MCF 10A (cell line): ENCODE measurements at places on chromosomes 3 and 15. TPM values are rescaled to one million over a fixed set of nuclear protein-coding genes. Genes with fewer than 3 reads are reported as not detected.
A peak's percentile ranks its signal among the peaks of the same experiment; 100 is the strongest.

CPN2 gene
- not detected in 2 replicates for total RNA-seq

SNX4 gene
- 20.4 and 26.4 TPM in 2 replicates for total RNA-seq

ACP3 gene
- total RNA-seq: not detected in 2 replicates

CTDSPL2 gene
- total RNA-seq: 36.3 and 38.2 TPM in 2 replicates

CFAP92 gene
- total RNA-seq: 0.10 and 0.16 TPM in 2 replicates

MEGF11 gene
- 0.09 and 0.39 TPM in 2 replicates for total RNA-seq

PLD1 gene
- total RNA-seq: 8.0 and 14.8 TPM in 2 replicates

JAGN1 gene
- 49.7 and 55.4 TPM in 2 replicates for total RNA-seq

DLEC1 gene
- total RNA-seq: 1.3 TPM in 1 of 2 replicates, not detected in the other

GRAMD1C gene
- 0.64 and 0.79 TPM in 2 replicates for total RNA-seq

SLC22A14 gene
- total RNA-seq: 0.44 and 0.64 TPM in 2 replicates

GRK7 gene
- total RNA-seq: not detected in 2 replicates

TNNC1 gene
- total RNA-seq: 0.61 TPM in 2 replicates

- H3K4me1 ChIP-seq: no peaks in the 10 kb centered on the region
- H3K36me3 ChIP-seq: peaks cover 78% of the 10 kb centered on the region
- DNase-seq: no peak
- peak overlapping the region; percentile 11 for H3K27ac ChIP-seq
Measured at GRCh38 chr15:98943601-98944151, 63.9 kb downstream of the PGPEP1L start.

DNA sequence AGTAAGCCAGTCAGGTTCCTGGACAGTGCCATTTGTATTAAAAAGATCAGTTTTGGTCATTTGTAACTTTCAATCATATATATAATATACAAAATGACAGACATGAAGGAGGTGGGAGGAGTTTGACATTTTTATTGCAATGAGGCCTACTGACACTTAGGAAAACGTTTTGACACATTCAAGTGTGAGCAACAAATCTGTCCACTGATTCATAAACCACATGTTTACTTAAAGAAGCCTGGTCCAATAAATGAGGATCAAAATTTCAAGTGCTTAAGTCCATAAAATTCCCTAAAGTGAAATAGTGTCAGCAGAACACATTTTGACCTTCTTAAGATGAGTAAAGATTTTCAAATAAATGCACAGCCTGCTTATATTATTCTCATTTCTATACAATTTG is 137.3 kb downstream of the MECOM start:
- no peak overlapping the region for H3K4me3 ChIP-seq
- H3K27me3 ChIP-seq: no peaks in the 10 kb centered on the region
- no peaks in the 10 kb centered on the region for H3K36me3 ChIP-seq

DNA sequence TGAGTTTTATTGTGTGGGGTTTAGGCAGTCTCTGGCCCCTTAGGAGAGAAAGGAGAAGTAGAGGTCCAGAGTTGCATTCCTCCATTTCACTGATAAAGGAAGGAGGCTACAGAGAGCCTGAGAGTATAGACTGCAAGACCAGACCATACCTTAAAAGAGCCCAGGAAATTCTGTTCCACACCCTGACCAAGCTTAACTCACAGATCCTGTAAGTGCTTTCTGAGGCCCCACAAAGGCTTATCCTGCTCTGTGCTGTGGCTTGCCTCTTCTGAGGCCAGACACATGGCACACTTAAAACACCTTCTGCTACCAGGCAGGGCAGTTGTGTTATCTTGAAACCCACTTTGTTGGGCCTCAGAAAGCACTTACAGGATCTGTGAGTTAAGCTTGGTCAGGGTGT is 39.2 kb upstream of the LEKR1 start:
- no peaks in the 10 kb centered on the region for H3K27me3 ChIP-seq
- H3K36me3 ChIP-seq: no peaks in the 10 kb centered on the region
- H3K27ac ChIP-seq: peak overlapping the region; percentile 55
- no peak overlapping the region for H3K4me3 ChIP-seq

GRCh38 chr3:59995563-59995962 is 945.7 kb upstream of the CFAP20DC start:
- no peak for DNase-seq
- no peak overlapping the region for H3K4me3 ChIP-seq
- H3K27me3 ChIP-seq: no peaks in the 10 kb centered on the region
- no peaks in the 10 kb centered on the region for H3K4me1 ChIP-seq

GRCh38 chr15:49182128-49182527 is 12.1 kb downstream of the GALK2 start:
- H3K36me3 ChIP-seq: peaks cover 17% of the 10 kb centered on the region
- H3K4me1 ChIP-seq: peaks cover 18% of the 10 kb centered on the region
- DNase-seq: no peak
- no peaks in the 10 kb centered on the region for H3K27me3 ChIP-seq

- no peak overlapping the region for H3K4me3 ChIP-seq
- no peak overlapping the region for H3K27ac ChIP-seq
- DNase-seq: no peak
- H3K36me3 ChIP-seq: peaks cover 43% of the 10 kb centered on the region
- H3K4me1 ChIP-seq: peaks cover 6% of the 10 kb centered on the region
- no peaks in the 10 kb centered on the region for H3K27me3 ChIP-seq
Measured at GRCh38 chr3:122405015-122405414, 10.8 kb downstream of the WDR5B start.

- no peak for DNase-seq
- no peaks in the 10 kb centered on the region for H3K27me3 ChIP-seq
- H3K4me1 ChIP-seq: peaks cover 22% of the 10 kb centered on the region
- no peak overlapping the region for H3K27ac ChIP-seq
- H3K4me3 ChIP-seq: no peak overlapping the region
Measured at GRCh38 chr3:126958638-126959085, 24.3 kb upstream of the PLXNA1 start.

GRCh38 chr3:140152851-140153639 is 218.1 kb downstream of the CLSTN2 start:
- H3K27ac ChIP-seq: no peak overlapping the region
- no peak for DNase-seq
- no peak overlapping the region for H3K4me3 ChIP-seq
- no peaks in the 10 kb centered on the region for H3K27me3 ChIP-seq
- H3K4me1 ChIP-seq: no peaks in the 10 kb centered on the region
- no peaks in the 10 kb centered on the region for H3K36me3 ChIP-seq

DNA sequence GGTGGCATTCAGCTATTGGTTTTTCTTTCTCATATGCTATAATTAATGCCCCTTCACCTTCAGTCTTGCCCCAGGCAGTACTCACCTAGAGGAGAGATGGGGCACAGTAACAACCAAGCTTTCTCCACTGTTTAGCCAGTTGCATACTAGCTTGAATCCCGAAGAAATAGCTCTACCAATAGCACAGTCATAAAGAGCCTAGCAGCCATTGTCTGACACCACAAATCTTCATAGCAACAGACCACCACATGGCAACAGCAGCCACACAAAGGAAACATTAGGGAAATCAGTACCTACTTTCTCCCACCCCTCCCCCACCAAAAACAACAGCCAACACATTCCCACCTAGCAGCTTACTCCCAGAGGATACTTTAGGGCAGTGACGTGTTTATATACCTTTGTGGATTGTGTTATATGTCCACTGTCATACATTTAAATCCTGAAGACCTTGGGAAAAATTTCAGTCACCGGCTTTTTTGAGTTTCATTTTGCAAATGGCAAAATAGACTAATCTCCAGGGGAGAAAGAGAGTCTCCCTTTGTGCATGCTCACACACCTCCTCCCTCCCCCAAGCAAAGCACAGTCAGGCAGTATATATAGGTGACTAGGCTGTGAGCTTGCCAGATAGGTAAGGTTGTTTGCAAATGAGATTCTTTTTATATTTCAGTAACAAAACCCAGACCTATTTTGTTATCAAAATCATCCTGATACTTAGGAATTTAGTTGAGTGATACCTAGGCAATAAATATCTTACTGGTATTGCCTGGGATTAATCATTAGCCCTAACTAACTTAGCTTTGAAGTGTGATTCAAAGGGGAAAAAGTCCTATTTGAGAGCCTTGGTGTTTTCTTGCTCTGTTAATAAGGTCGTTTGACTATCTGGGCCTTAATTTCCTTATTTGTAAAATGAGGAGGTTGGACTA is 140.6 kb downstream of the RBPMS2 start:
- H3K27ac ChIP-seq: peak overlapping the region; percentile 3
- H3K4me3 ChIP-seq: no peak overlapping the region
- H3K36me3 ChIP-seq: peaks cover 26% of the 10 kb centered on the region
- no peaks in the 10 kb centered on the region for H3K27me3 ChIP-seq
- no peak for DNase-seq
- H3K4me1 ChIP-seq: peaks cover 14% of the 10 kb centered on the region

GRCh38 chr3:178189854-178190253 is 346.4 kb upstream of the KCNMB2 start:
- H3K4me1 ChIP-seq: peaks cover 6% of the 10 kb centered on the region
- peak overlapping the region; percentile 41 for H3K27ac ChIP-seq

- no peak for DNase-seq
- H3K27me3 ChIP-seq: peaks cover 30% of the 10 kb centered on the region
- H3K4me1 ChIP-seq: no peaks in the 10 kb centered on the region
- H3K27ac ChIP-seq: no peak overlapping the region
- no peaks in the 10 kb centered on the region for H3K36me3 ChIP-seq
Measured at GRCh38 chr3:68809596-68809995, 122.8 kb downstream of the TAFA4 start.

- H3K36me3 ChIP-seq: peaks cover 38% of the 10 kb centered on the region
- no peak overlapping the region for H3K4me3 ChIP-seq
- no peaks in the 10 kb centered on the region for H3K27me3 ChIP-seq
Measured at GRCh38 chr15:64110950-64111678, 15.3 kb downstream of the SNX1 start.

DNA sequence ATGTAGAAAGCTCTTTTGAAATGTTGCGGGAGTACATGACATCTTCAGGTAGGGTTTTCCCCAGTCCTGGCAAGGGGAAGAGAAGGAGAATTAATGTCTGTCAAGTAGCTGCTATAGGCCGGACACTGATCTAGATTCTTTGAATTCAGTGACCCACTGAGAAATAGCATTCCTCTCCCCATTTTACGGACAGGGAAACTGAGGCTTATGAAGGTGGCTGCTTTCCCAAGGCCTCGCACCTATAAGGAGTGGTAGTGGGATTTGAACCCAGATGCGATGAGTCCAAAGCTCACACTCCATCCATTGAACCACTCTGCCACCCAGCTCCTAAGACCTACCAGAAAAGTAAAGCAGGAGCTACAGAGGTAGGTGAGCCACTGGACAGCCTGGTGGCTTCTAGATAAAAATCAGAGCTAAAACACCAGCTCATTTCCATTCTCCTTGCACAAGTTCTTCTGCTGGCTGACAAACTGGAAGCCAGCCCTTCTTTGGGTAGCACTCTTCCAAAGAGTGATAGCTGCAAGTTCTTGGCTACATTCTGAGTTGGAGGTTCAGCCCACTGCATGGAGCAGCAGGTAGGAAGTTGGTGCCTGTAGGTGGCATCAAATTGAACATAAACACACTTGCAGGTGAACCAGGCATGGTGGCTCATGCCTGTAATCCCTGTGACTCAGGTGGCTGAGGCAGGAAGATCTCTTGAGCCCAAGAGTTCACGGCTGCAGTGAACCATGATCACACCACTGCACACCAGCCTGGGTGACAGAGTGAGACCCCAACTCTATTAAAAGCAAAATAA is 22.0 kb downstream of the ZNF710 start:
- no peaks in the 10 kb centered on the region for H3K4me1 ChIP-seq
- peaks cover 4% of the 10 kb centered on the region for H3K36me3 ChIP-seq
- H3K4me3 ChIP-seq: no peak overlapping the region
- H3K27ac ChIP-seq: no peak overlapping the region
- no peak for DNase-seq
- H3K27me3 ChIP-seq: no peaks in the 10 kb centered on the region

DNA sequence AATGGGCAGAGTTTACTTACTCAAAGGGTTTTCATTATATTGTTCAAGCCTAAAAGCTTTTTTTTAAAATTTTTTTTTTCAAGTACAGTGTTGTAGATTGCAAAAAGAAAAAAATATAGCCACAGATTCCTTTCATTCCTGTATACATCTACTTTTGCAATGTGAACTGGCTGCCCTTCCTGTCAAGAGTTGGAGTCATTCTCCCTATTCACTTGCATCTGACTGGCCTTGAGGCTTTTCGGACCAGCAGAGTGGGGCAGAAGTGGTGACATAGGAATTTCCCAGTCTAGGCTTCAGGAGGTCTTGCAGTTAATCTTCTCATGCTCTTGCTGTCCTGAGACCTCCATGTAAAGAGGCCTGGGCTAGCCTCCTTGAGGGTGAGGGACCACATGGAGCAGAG is 218.3 kb upstream of the CFAP20DC start:
- no peaks in the 10 kb centered on the region for H3K27me3 ChIP-seq
- no peak for DNase-seq
- H3K36me3 ChIP-seq: no peaks in the 10 kb centered on the region
- no peak overlapping the region for H3K27ac ChIP-seq
- H3K4me3 ChIP-seq: no peak overlapping the region
- no peaks in the 10 kb centered on the region for H3K4me1 ChIP-seq

- no peak overlapping the region for H3K4me3 ChIP-seq
- no peaks in the 10 kb centered on the region for H3K4me1 ChIP-seq
Measured at GRCh38 chr15:101020451-101020850, 101.3 kb downstream of the LRRK1 start.

- H3K36me3 ChIP-seq: peaks cover 5% of the 10 kb centered on the region
- H3K4me1 ChIP-seq: peaks cover 5% of the 10 kb centered on the region
- H3K27ac ChIP-seq: no peak overlapping the region
- no peak overlapping the region for H3K4me3 ChIP-seq
- no peaks in the 10 kb centered on the region for H3K27me3 ChIP-seq
Measured at GRCh38 chr3:119160815-119161214, 12.6 kb upstream of the UPK1B start.

DNA sequence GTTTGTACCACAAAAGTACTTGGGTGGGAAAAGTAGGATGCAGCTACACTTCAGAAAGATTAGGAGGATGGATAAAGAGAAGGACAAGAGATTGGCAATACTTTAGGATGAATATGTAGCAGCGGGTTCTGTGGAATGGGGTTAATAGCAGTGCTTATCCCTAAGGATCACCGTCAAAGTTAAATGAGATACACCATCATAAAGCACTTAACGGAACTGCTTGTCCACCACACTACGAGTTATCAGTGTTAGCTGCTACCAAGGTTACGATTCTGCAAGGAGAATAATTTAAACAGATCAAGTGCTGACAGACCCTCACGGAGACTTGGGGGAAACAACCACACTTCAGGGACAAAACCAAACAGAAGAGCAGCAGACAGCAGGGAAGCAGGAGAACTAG is 963 bp downstream of the SHQ1 start:
- peaks cover 32% of the 10 kb centered on the region for H3K4me1 ChIP-seq
- H3K36me3 ChIP-seq: peaks cover 8% of the 10 kb centered on the region
- no peaks in the 10 kb centered on the region for H3K27me3 ChIP-seq

GRCh38 chr3:164818318-164818717 is 260.0 kb downstream of the SI start:
- no peak overlapping the region for H3K27ac ChIP-seq
- no peaks in the 10 kb centered on the region for H3K4me1 ChIP-seq
- no peaks in the 10 kb centered on the region for H3K36me3 ChIP-seq
- no peak for DNase-seq
- H3K4me3 ChIP-seq: no peak overlapping the region

GRCh38 chr3:110099711-110100110 is 762.4 kb upstream of the DPPA4 start:
- H3K27ac ChIP-seq: no peak overlapping the region
- no peaks in the 10 kb centered on the region for H3K36me3 ChIP-seq
- H3K4me1 ChIP-seq: peaks cover 5% of the 10 kb centered on the region
- no peak overlapping the region for H3K4me3 ChIP-seq
- H3K27me3 ChIP-seq: no peaks in the 10 kb centered on the region
- DNase-seq: no peak

GRCh38 chr3:31133541-31133940 is 239.1 kb upstream of the GADL1 start:
- H3K27ac ChIP-seq: no peak overlapping the region
- no peak overlapping the region for H3K4me3 ChIP-seq
- H3K27me3 ChIP-seq: no peaks in the 10 kb centered on the region
- no peaks in the 10 kb centered on the region for H3K4me1 ChIP-seq
- DNase-seq: no peak
- no peaks in the 10 kb centered on the region for H3K36me3 ChIP-seq

- H3K27me3 ChIP-seq: peaks cover 24% of the 10 kb centered on the region
- H3K27ac ChIP-seq: no peak overlapping the region
- no peaks in the 10 kb centered on the region for H3K36me3 ChIP-seq
- no peak overlapping the region for H3K4me3 ChIP-seq
- no peak for DNase-seq
- no peaks in the 10 kb centered on the region for H3K4me1 ChIP-seq
Measured at GRCh38 chr3:45874677-45875346, 11.5 kb upstream of the CCR9 start.
